ENCODE measurements at places on chromosomes 1 and 21.

GRCh38 chr1:221141096-221141495 lies 261.9 kb downstream of the HLX start:
- no peak for DNase-seq
- H3K27me3 ChIP-seq = no peaks in the 10 kb centered on the region
- no peak overlapping the region for H3K27ac ChIP-seq
- no peak overlapping the region for H3K4me3 ChIP-seq
- H3K36me3 ChIP-seq = no peaks in the 10 kb centered on the region
- H3K4me1 ChIP-seq = no peaks in the 10 kb centered on the region

DNA sequence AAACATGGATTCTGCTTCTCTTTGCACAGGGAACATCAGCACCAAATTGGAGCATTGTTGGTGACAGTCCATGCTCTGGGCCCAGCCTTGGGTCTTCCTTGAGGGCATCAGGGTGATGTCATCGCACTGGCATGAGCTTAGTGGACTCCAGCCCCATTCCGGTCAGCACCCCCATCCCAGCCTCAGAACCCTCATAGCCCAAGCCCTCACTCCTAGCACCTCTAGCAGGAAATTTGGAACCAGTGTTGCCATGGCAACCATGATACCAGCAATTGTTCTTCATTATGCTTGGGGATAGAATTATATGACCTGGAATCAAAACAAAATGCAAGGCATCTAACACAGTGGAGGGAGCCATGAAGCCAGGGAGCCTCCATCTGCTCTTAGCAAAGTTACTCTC lies 83.1 kb downstream of the VWA5B1 start:
- H3K36me3 ChIP-seq = no peaks in the 10 kb centered on the region
- H3K27ac ChIP-seq = no peak overlapping the region
- no peaks in the 10 kb centered on the region for H3K4me1 ChIP-seq

DNA sequence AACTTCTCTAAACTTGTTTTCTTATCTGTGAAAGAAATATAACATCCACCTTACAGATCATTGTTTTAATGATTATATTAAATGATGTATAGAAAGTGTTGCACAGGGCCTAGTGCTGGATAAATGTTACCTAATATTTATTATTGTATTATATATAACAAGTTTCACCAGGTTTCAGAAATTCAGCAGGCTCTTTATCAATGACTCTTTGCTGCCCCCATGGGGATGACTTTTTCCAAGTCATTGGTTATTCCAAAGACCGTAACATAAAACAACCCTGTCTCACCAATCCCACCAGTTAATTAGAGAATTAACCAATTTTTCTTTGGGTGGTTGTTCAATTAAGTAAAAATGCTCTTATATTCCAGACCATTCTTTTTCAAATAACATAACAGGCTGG lies 7.3 kb upstream of the DEDD start:
- H3K4me1 ChIP-seq = no peaks in the 10 kb centered on the region
- H3K27me3 ChIP-seq = no peaks in the 10 kb centered on the region
- no peaks in the 10 kb centered on the region for H3K36me3 ChIP-seq
- H3K27ac ChIP-seq = no peak overlapping the region
- H3K4me3 ChIP-seq = no peak overlapping the region

DNA sequence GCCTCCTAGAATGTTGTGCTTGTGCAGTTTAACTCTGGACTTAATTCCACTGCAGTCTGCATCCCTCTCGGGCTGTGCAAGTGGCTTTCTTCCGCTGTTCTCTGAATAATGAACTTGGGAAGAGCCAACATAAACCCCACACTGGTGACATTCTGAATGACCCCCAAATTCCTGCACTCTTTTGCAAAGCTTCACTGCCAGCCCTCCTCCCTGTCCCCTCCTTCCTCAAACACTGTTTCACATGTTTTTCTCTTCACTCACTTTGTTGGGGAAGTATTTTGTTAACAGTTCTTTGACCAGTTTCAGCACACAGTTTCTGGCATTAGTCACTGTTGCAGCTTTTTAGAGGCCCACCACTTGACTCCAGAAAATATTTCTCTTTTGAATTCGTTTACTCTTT lies 39.7 kb downstream of the GNG12 start:
- no peak overlapping the region for H3K4me3 ChIP-seq
- no peaks in the 10 kb centered on the region for H3K27me3 ChIP-seq
- H3K36me3 ChIP-seq = no peaks in the 10 kb centered on the region
- peaks cover 63% of the 10 kb centered on the region for H3K4me1 ChIP-seq
- peak overlapping the region; percentile 80 for H3K27ac ChIP-seq

GRCh38 chr1:206687915-206688442 lies 3.3 kb downstream of the MAPKAPK2 start:
- H3K36me3 ChIP-seq = no peaks in the 10 kb centered on the region
- peak overlapping the region; percentile 98 for H3K27ac ChIP-seq
- peak overlapping the region; percentile 72 for H3K4me3 ChIP-seq
- DNase-seq = no peak

DNA sequence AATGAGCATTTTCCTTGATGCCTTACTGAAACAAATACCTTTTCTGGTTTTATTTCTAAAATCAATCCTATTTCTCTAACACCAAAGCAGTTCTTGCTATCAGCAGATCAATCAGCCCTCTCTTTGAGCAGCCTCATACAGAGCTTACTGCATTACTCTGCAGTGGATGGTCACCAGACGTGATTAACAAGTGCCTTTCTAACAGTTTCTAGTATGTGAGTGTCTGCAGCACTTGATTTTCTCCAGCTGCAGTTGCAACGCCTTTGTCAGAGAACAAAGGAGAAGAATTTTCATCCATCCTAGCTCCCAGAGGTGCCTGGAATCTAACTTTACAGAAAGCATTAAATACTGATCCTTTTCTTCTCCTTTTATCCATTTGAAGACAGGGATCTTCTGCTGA lies 177.3 kb upstream of the SGIP1 start:
- H3K4me3 ChIP-seq = no peak overlapping the region
- H3K36me3 ChIP-seq = no peaks in the 10 kb centered on the region
- H3K27ac ChIP-seq = no peak overlapping the region
- H3K4me1 ChIP-seq = no peaks in the 10 kb centered on the region

DNA sequence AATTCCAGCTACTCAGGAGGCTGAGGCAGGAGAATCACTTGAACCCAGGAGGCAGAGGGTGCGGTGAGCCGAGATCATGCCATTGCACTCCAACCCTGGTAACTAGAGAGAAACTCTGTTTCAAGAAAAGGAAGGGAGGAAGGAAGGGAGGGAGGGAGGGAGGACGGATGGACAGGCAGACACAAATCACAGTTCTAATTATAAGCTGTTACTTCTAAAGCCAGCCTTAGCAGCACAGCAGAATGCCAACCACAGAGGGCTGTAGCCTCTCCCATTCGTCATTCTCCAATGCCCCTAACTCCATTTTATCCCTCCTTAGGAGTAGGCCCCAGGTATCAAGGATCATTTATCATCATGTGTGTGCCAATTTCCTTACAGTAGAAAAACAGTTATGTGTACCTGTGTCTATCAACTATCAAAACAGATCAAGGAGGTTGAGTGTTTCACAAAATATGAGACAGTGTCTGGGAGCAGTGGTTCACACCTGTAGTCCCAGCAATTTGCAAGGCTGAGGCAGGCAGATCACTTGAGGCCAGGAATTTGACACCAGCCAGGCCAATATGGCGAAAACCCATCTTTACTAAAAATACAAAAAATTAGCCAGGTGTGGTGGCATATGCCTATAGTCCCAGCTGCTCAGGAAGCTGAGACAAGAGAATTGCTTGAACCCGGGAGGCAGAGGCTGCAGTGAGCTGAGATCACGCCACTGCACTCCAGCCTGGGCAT lies 19.1 kb downstream of the USP48 start:
- H3K4me1 ChIP-seq = peaks cover 24% of the 10 kb centered on the region
- H3K4me3 ChIP-seq = no peak overlapping the region
- DNase-seq = no peak
- H3K27ac ChIP-seq = peak overlapping the region; percentile 62

DNA sequence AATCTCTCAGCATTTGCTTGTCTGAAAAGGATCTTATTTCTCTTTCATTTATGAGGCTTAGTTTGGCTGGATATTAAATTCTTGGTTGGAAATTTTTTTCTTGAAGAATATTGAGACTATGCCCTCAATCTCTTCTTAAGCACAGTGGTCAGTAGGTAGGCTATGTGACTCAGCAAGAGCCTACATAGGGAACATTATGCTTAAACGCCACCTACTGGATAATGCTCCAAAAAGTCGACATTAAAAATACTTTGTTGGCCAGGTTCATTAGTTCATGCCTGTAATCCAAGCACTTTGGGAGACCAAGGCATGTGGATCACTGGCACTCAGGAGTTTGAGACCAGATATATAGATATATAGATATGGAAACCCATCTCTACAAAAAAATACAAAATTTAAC lies 678.0 kb upstream of the USP24 start:
- H3K27me3 ChIP-seq = no peaks in the 10 kb centered on the region
- H3K27ac ChIP-seq = no peak overlapping the region
- no peaks in the 10 kb centered on the region for H3K4me1 ChIP-seq
- H3K36me3 ChIP-seq = no peaks in the 10 kb centered on the region
- DNase-seq = no peak

DNA sequence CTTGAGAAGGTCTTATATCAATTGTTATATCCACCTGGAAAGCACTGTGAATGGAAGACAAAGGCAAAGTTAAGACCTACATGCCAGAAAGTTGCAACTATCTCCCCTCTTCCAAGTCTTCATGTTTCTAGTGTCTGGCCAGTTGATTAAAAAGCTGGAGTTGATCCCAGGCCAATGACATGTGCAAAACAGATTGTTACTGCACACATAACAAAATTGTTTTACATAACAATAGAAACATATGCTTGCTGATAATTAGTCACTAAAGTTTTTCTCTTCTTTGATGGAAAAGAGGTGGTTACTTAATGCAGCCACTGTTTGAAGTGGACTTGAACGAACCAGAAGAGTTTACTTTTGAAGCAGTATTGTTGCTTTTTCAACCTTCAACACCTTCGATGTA lies 158.2 kb downstream of the TGFBR3 start:
- no peaks in the 10 kb centered on the region for H3K27me3 ChIP-seq
- no peak overlapping the region for H3K27ac ChIP-seq
- DNase-seq = no peak

GRCh38 chr1:183404476-183404875 lies 13.7 kb downstream of the NMNAT2 start:
- DNase-seq = no peak
- no peaks in the 10 kb centered on the region for H3K27me3 ChIP-seq
- H3K4me3 ChIP-seq = no peak overlapping the region

DNA sequence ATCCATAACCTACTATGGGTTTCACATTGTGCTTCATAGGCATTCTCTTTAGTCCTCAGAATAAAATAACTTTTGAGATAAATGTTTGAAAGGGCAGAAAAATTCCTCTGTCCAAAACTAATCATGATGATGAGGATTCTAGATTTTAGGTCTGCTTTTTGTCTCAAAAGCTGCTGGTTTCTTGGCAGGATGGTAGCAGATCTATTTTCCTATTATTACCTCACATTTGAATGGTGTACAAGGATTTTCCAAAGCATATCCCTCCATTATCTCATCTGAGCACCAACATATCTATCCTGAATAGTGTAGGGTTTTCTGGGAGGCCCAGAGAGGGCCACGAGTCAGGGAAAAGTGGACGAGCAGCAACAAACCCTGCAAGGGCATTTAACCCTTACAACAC lies 201.9 kb downstream of the PLPP3 start:
- no peak for DNase-seq
- peak overlapping the region; percentile 71 for H3K27ac ChIP-seq
- peaks cover 7% of the 10 kb centered on the region for H3K4me1 ChIP-seq
- no peak overlapping the region for H3K4me3 ChIP-seq
- no peaks in the 10 kb centered on the region for H3K27me3 ChIP-seq

DNA sequence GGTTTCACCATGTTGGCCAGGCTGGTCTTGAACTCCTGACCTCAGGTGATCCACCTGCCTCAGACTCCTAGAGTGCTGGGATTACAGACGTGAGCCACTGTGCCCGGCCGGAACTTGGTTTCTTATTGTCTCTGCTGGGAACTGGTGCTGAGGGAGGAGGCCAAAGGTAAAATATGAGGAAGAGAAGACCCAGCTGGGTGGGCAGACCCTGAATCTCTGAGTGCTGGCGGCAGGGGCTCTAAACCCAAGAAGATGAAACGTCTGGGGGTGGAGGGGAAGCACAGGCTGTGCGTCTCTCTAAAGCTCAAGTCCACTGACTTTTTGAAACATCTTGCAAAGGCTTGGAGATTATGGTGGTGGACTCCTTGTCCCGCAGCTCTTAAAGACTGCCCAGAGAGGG lies 82.0 kb upstream of the TLR5 start:
- DNase-seq = no peak
- no peak overlapping the region for H3K27ac ChIP-seq
- no peaks in the 10 kb centered on the region for H3K36me3 ChIP-seq
- H3K4me1 ChIP-seq = no peaks in the 10 kb centered on the region
- no peaks in the 10 kb centered on the region for H3K27me3 ChIP-seq

DNA sequence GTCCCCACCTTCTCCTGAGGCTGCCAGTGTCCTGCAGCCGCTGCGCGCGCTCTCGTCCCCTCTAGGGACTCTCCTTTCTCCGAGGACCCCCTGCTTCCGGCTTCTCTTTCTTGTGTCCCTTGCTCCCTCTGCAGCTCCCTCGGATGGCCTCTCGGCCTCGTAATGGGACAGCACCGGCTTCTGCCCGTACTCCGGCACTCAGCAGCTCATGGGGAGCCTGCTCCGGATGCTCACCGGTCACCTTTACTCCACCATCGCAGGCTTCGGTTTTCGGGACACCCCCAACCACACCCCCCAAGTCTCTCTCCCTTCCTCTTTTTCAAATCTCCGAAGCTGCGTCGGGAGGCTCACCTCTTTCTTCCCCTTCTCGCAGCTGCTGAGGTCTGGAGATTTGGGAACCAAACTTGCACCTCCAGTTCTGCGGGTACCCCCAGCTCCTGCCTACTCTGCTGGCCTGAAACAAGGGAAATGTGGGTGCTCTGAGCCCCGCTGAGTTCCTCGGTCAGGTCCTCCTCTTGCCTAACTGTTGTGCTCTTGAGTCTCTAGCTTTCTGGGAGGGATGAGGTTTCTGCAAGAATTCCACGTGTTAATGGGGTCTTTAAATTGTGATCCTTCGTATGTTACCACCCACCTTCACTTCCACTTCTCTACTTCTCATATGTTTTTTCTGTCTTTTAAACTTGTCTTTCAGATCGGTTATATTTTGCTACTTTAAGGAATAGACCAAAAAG lies 930 bp downstream of the CDC14A start:
- H3K36me3 ChIP-seq = no peaks in the 10 kb centered on the region
- H3K27ac ChIP-seq = peak overlapping the region; percentile 86
- no peak for DNase-seq
- no peaks in the 10 kb centered on the region for H3K4me1 ChIP-seq
- H3K4me3 ChIP-seq = peak overlapping the region; percentile 86

DNA sequence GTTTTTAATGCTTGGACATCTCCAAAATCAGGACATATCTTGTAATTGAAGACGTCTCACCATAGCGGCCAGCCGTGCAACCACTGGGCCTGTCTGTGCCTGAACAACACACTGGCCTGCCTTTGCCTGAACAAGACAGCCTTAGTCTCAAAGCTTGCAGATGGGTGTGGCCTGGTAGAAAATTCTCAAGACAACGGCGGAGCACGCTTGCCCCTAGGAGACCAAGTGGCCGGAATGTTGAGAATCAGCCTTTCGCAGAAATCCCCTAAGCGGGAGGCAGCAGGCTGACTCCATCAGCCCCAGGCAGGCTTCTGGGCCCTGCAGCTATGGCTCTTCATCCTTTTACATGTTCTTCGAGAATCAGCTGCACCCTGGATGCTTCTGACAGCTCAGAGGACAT lies 98.0 kb upstream of the C1orf174 start:
- H3K27me3 ChIP-seq = no peaks in the 10 kb centered on the region
- no peak overlapping the region for H3K4me3 ChIP-seq
- no peak for DNase-seq

Measured in ascending aorta (tissue), 2 donors.